IPS-NIHi11 (cell line): ENCODE measurements at places on chromosomes 1 and 21.

GRCh38 chr1:105138458-105138893 is 1388.8 kb downstream of the AMY1C start:
- DNase-seq, result peak; percentile 15

- DNase-seq, result no peak
These were observed 189.6 kb downstream of the SMYD3 start for GRCh38 chr1:246317332-246318035.

DNA sequence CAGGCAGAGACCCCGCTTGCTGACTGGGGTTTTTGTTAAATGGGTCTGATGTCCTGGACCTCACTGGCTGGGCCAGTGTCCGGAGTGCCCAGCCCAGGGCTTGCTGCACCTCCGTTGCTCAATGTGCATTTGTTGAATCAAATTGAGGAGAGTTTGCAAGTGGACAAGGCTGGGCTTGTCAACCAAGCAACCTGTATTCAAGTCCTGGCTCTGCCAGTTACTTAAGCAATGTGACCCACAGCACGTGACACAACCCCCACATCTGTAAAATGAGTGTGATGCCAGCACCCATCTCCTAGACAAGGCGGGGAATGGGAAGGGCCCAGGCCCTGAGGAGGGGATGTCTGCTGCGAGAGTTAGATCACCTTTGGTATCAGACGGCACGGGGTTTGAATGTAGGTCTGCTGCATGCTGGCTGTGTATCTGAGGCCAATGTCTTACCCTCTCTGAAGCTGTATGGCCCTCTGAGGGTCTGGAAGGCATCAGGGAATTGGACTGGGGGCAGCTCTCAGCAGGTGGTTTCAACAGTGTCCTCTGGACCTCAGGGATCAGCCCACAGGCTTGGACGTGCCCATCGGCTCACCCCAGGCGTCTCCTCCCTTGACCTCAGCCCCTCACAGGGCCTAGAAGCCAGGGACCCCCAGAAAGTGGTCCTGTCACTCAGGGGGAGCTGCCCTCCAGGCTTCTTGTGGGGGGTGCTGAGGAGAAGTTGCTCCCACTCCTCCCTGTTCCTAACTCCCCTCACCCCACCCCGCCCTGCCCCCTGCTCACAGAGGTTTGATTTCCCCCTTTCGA is 51.0 kb upstream of the RUNX3 start:
- no peak for DNase-seq

DNA sequence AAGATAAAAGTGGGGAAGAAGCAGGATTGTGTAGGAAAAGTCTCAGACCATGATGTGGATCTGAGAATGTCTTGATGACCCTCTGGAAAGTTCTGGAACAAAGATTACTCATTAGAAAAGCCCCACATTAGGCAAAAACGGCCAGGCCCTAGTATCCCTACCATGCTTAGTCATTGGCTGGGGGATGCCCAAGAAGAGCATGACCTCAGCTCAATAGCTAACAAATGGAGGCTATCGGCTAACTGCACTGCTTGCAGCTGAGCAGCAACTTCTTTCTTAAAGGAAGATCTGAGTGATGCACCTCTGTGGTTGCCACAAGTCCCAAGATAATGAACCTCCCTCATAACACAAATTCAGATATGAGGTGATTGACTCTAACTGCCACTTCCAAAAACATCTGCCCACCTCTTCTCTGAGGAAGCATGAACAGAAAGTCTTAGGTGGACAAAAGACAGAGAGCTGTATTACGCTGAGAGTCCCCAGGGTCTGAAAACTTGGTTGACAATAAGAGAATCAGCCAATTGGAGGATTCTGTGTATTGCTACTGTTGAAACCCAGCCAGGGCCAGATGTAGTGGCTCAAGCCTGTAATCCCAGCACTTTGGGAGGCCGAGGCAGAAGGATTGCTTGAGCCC is 64.6 kb upstream of the AK4 start:
- DNase-seq, result no peak

DNA sequence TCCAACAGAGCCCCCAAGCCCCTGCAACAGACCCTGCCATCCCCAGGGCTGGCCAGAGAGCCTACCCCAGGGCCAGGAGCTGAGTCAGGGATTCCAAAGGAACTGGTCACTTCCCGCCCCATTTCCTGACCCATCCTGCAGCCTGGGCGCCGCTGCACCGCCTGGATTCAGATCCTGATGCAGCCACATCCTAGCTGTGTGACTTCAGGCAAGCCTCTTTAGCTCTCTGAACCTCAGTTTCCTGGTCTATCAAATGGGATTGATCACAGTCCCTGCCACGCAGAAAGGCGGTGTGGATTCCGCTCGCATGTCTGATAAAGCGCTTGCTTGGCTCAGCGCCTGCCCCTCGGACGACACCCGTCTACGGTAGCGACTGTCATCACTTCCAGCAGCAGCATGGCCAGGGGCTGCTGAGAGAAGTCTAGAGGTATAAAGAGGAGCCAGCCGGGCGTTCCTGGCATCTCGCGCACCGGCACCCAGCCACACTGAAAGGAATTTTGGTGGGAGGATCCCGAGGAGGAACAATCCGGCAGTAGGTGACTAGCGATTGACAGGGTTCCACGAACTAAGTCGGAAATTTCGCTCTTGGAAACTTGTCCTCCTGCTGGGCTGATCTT is 10.1 kb downstream of the EPHA2 start:
- DNase-seq, result peak; percentile 70

- no peak for DNase-seq
These were observed 120.6 kb upstream of the IFFO2 start for GRCh38 chr1:19076841-19077616.

DNA sequence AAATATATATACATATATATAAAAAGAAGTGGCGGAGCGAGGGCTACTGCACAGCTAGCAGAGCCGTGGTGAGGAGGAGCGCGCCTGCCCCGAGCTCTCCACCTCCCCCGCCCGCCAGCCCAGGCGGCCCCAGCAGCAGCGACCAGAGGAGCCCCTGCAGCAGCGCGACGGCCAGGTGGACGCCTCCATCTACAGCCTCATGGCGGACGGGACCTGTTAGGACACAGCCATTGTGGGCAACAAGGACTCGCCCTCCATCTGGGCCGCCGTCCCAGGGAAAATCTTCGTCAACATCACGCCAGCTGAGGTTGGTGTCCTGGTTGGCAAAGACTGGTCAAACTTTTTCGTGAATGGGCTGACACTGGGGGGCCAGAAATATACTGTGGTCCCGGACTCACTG is 41.9 kb upstream of the REG4 start:
- DNase-seq, result no peak

DNA sequence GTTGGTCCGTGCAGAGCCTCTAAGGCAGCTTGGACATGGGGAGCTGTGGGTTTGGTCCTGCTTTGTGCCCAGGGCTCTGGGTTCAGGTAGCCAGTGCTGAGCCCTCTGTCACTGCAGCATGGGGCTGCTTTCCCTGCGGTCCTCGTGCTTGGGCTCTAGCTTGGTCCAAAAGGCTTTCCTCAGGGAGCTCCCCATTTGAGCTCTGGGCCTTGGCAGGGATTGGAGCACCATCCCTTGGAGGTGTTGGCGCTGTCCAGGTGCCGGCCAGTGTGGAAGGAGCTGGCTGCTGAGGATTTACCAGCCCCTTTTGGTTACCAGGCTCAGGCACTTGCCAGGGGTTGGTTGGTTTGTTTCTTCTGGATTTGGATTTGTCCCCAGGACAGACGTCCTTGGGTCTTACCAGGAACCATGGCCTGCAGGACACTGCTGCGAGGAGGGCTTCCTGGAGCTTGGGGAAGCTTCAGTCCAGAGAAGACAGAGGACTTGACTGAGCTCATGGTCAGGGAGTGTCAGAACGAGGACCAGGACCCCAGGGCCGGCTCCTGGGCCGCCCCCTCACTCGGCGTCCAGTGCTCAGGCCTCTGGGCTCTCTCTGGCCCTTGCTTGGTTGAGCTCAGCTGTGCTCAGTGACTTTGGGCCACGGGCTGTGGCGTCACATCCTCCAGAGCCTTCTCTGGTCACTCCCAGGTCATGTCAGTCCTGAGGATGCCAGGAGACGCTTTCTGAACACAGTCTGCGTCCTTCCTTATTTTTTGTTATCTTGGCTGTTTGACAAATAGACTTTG is 224.7 kb downstream of the CAMTA1 start:
- DNase-seq, result no peak

DNA sequence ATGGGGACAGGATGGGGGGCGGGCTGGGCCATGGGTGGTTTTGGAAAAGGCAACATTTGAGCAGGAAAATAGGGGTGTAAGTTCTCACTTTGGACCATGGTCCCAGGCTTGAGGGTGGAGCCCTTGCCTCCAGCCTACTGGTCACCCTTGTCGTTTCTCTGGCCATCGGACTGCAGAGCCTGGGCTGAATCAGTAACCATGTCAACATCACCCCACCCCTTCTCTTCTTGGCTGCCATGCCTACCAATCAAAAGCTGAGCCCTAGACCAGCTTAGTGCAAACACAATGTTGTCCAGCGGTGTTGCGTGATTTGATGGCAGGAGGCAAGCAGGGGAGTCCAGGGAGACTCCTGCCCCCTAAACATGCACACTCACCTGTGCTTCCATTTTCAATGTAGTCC is 231.0 kb upstream of the KAZN start:
- no peak for DNase-seq

DNA sequence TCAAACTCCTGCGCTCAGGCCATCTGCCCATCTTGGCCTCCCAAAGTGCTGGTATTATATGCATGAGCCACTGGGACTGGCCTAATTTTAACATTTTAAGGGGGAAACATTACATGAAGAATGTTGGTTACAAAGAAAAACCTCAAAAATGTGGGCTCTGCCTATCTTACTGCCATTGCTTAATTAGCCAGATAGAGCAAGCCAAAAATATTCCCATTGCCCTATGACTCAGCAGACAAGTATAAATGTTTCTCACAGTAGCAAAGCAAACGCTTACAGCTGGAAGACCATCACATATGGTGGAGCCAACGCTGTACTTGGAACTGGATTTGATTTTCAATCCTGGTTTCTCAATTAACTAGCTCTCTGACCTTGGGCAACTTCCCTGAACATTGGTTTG is 502.0 kb downstream of the SMYD3 start:
- no peak for DNase-seq

DNA sequence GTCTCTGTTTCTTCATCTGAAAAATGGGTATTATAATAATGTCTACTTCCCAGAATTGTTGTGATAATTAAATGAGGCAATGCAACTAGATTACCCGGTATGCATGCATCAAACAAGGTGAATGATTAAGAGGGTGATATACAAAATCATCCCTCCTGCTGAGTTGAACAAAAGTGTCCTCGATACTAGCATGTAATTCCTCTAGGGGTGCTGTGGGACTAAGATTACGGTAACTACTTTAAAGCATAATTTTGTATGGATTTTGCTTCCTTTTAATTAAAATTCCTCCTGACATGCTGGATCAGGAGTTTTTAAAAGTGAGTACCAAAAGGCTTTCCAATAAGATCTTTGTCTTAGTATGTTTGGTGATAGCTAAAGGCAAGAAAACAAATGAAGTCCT is 98.7 kb upstream of the PRMT6 start:
- no peak for DNase-seq

DNA sequence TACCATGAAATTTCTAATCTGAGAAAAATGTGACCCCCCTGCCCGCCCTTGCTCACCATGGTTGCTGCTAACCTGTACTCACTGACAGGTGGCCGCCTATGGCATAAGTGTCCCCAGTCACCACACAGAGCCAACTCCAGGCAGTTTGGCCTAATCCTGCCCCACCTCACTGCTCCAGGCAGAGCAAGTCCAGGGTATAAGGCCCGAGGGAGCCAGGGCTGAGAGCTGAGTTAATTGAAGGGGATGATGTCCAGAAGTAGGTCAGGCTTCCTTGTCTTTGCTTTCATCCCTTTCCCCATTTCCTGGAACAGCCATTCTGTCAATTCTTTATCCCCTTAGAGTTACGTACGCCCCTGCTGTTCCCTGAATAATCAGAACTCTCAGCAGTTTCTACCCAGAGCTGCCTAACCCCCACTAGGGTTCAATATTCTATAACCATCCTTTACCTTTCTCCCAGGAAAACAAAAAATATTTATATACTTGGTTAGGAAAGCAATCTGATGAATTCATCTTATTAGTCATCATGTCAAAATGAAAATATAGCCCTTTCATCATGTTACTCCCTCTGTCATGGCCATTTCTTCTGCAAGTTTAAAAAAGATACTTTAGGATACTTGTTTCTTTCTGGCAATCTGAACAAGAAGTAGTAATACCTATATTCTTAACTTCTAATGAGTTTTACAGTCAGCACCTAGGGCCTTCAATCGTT is 29.4 kb upstream of the CD101 start:
- no peak for DNase-seq

- DNase-seq, result no peak
These were observed 51.4 kb downstream of the ADCY10 start for GRCh38 chr1:167862432-167863076.

GRCh38 chr21:38957575-38958322 is 152.0 kb downstream of the ETS2 start:
- no peak for DNase-seq

DNA sequence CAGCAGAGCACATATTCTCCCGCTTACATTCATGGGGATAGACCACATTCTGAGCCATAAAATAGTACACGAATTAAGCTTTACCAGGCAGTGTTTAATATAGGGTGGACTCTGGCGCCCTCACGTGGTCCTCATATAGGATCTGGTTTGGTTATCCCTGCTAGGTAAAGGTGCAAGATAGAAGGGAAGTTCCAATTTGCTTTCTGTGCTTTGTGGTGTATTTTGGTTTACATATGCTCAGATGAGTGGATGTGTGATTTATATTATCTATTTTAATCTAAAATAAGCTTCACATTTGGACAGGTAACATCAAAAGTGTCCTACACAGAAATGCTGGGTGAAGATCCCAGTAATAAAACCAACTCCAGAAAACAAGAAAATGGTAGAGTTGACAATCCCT is 3.6 kb downstream of the CR1 start:
- peak; percentile 41 for DNase-seq

GRCh38 chr1:19367584-19368041 is 55.5 kb downstream of the SLC66A1 start:
- DNase-seq, result peak; percentile 45

- DNase-seq, result peak; percentile 91
These were observed 12.9 kb downstream of the CAMK2N1 start for GRCh38 chr1:20472860-20473711.

DNA sequence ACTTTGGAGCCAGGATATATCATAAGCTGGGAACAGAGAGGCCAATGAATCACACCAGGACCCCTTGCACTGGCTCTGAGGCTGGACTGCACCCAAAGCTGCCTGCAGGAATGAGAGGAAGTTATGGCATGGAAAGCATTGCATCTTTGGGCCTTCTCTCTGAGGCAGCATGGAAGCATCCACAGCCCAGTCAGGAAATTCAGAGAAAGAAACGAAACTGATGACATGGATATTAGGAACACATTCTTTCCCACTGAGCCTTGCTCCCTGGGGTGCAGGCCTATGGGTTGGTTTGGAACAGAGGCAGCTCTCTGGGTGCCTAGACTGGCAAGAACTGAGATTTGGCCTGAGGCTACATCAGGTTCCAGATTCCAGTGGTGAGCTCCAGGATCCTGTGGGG is 98.6 kb downstream of the NGF start:
- DNase-seq, result no peak

GRCh38 chr1:13732971-13733667 is 33.1 kb downstream of the PRDM2 start:
- no peak for DNase-seq

- DNase-seq, result peak; percentile 40
These were observed 1.1 kb downstream of the EEIG2 start for GRCh38 chr1:108560874-108561459.
